ENCODE measurements at places on chromosomes 3 and 15.

GRCh38 chr3:15654891-15655290 is 53.3 kb downstream of the BTD start:
- DNase-seq = no peak

- DNase-seq = no peak
These were observed 59.4 kb upstream of the ATP2C1 start for GRCh38 chr3:130834476-130834875.

- DNase-seq = no peak
These were observed 113.2 kb downstream of the SOX2 start for GRCh38 chr3:181824961-181825360.

- no peak for DNase-seq
These were observed 21.1 kb downstream of the GTF2E1 start for GRCh38 chr3:120763601-120764000.

- no peak for DNase-seq
These were observed 11.9 kb upstream of the LEKR1 start for GRCh38 chr3:156814295-156814694.

GRCh38 chr15:40242601-40243000 is 3.7 kb downstream of the PAK6 start:
- no peak for DNase-seq

- DNase-seq = no peak
These were observed 12.3 kb downstream of the CA12 start for GRCh38 chr15:63369296-63369695.

DNA sequence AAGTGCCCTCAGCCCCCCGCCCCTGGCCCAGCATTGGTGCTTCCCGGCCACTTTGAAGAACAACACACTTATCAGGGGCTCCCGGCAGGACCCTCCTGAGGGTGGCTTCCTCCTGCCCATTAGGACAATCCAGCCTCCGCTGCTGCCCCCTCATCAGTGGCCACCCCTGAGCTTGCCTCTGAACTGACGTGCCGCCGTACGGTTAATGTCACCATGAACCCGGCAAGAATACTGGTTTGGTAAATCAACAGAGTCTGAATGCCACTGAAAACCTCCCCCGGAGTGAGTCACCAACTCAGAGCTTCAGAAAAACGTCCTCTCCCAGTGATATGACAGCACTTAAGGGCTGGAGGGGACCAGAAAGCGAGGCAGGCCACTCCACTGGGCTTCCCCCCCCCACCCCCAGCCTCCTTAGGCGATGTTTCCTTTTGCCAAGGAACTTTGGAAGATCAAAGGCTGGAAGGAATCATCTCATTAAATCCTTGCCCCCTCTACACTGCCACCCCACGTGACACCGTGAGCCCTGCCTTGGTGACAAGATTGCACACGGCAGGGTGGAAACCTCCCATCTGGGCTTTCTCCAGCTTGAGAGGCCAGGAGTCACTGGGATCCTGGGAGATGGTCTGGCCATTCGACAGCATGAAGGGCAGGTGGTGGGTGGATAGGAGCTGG is 142.1 kb downstream of the NUP210 start:
- no peak for DNase-seq

DNA sequence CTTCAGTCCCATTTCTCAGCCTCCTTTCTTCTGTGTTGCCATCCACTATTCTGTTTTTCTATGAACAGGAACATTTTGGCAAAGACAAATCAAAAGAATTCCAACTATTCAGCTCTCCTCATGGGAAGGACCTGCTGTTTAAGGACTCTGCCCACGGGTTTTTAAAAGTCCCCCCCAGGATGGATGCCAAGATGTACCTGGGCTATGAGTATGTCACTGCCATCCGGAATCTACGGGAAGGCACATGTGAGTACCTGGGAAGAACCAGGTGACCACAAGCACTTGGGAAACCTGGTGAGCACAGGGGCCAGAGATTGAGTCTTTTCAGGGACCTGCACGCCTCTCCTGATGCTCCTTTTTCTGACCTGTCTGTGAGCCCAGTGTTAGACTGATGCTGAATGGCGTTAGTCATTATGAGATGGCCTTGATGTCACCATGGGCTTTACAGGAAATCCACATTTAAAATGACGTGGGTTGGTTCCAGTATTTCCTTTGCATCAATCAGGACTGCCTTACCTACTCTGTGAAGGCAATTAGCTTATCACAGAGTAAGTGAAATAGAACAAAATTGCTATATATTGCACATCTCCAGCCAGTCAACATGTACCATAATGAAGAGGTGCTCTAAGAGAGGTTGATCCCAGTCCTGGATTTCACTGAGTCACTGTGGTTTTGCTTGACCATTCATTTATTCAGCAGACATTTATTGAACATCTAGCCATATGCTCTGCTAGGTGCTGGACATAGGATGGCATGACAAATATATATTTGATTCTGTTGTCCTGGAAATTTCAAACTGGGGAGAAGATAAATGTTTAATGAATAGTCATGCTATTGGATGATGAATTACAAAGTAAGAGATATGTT is 11.7 kb downstream of the TF start:
- no peak for DNase-seq

DNA sequence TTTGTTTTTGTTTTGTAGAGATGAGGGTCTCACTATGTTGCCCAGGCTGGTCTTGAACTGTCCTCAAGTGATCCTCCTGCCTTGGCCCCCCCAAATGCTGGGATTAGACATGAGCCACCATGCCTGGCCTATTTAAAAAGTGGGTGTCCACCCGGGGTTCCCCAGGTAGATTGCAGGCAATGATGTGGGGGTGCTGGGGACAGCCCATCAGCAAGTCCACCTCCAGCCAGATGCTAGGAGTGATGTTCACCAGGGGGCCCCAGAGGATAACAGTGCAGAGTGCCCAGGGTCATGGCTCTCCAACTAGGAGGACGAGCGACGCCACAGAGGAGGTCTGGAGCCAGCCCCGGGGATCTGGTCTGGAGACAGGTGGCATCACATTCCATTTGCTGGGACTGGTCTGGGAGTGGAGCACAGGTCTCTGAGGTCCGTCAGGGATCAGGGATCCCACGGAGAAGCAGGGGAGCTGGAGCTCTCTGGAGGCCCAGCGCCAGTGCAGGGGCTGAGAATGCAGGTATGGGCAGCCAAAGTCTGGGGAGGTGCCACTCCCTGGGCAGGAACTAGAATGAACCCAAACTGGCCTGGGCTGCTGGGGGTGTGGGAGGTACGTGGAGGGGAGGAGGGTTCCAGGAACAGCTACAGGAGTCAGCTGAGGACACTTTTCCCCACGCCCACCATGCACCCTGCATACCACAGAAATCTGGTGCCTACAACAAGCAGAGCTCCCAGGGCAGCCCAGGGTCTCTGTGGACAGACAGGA is 51.2 kb upstream of the PCSK6 start:
- DNase-seq = no peak

DNA sequence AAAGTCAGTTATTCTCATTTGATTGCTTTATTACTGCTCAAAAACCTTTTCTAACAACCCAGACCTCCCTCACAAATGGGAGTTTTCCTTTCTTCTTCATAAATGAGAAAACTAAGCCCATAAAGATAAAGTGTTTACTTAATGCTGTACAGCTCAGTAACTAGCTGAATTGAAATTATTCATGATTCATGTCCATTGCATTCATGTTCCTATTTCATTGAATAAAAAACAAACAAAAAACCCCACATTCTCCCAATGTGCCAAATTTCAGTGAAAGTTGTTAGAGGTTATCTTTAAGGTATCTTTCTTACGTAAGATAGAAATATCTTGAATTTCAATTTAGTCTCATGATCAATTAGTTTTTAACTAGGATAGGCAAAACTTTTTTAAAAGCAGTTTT is 2.8 kb downstream of the PLSCR2 start:
- DNase-seq = no peak

- DNase-seq = no peak
These were observed 302.9 kb upstream of the LRRFIP2 start for GRCh38 chr3:37477275-37477674.

DNA sequence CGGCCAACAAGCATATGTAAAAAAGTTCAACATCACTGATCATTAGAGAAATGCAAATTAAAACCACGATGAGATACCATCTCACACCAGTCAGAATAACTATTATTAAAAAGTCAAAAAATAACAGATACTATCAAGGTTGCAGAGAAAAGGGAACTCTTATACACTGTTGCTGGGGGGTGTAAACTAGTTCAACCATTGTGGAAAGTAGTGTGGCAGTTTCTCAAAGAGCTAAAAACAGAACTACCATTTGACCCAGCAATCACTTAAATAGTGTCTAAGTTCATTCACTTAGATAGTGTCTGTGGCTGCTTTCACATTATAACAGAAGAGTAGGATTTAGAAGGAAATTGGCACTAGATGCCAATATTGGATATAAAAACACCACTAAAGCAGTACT is 49.7 kb downstream of the CGGBP1 start:
- DNase-seq = no peak

DNA sequence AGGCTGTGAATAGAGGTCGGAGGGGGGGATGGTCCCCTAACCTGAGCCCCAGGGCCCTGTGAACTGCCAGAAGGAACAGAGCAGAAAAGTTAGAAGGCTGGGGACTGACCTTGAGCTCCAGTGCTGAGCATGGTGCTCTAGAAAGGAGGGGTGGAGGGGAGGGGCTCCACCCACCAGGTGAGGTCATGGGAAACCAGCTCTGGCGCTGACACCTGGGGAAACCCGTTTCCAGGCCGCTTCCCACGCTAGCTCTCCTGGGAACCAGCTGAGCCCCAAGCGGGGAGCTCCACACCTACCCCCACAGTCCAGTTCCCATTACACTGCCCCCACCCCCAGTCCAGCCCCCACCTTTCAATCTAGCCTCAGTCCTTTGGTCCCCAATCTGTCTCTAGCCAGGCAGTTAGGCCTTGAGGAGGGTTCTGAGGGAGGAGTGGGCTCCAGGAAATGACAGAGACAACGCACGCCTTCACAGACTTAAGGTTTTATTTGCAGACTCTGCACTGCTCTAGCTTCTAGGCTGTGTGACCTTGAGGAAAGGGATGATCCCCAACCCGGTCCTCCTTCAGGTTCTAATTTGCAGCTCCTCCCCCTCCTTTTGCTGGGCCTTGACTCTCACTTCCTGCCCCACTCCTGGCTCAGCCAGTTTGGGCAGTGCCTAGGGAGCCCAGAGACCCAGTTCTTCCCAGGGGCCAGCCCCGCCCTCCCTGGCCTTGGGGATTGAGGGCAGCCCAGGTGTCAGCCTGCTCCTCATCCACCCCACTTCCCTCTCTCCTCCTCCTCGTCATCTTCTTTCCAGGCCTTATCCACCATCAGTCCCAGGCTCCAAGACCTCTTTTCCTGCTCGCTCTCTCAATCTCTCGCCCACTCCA is 2.1 kb downstream of the RHOV start:
- no peak for DNase-seq

DNA sequence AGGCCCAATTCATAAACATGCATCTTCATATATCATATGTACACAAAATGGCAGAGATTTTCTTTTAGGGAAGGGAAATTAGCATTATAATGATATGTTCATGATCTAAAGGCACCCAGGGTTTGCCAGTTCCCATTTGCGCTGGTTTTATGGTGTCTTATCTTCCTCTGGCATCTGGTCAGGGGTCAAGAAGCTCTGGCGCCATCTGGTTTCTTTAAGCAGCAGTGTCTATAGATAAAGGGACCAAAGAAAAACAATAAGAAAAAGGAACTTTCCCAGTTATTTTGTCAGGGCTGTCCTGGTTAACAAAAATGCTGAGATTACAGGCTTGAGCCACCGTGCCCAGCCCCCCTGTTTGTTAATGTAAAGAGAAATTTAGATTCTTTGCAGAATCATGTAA is 3.3 kb upstream of the DCP1A start:
- DNase-seq = no peak

DNA sequence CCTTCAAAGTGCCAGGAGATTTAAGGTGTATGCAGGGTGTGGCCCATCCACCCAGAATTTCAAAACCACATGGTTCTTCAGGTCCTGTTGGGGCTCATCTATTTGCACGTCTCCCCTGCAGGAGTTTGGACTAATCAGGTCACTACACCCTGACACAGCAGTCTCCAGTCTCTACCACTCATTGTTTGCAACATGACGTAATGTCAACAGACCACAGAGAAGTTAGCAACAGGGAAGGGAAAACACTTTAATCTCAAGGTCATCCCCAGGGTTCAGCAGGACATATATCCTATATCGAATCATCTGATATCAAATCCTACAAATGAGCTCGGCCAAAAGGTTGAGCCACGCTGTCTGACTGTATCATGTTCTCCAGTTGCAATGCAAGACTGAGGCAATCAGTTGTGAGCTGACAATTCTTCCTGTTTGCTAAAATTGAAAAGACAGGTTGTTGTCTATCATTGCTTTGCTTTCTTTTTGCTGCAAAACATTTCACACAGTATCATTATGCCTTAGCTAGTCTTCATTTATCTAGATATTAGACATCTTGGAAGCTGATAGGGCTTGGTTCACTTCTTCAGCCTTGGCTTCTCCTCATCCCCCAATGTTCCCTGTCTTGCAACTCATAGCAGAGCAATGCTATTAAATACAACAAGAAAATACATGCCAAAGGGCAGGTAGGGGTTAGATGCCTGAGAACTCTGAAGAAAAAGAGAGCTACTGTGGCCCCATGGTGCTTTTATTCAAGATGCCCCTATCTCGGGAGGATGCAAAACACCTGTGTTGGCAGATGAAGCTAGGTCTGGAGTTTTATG is 13.4 kb upstream of the LEKR1 start:
- DNase-seq = no peak

DNA sequence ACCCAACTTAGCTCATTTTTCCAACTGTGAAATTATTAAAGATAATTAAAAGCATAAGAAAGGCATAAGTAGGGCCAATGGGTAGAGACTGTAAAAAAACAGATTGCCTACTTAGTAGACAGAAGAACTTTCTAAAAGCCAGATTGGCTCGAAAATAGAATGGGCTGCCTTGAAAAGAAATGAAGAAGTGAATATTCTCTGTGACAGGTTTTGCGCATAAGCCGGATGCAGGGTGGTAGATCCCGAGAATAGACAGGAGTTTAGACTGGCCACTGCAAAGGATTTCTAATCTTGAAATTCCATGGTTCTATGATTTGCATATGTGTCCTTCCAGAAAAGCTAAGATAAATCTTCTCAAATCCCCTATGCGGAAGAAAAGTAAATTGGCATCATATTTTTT is 173.3 kb upstream of the ICE2 start:
- DNase-seq = no peak

- DNase-seq = no peak
These were observed 51.3 kb downstream of the TBL1XR1 start for GRCh38 chr3:177145954-177146353.

GRCh38 chr15:49815950-49816349 is 195.1 kb downstream of the DTWD1 start:
- no peak for DNase-seq

- no peak for DNase-seq
These were observed at the start of gene ARPIN for GRCh38 chr15:89912674-89913396. Gene ARPIN, minus strand, starts transcription at chr15:89912952. Its CDS starts 117 bp downstream, at chr15:89912835.

- DNase-seq = peak; percentile 14
These were observed 255.5 kb downstream of the UACA start for GRCh38 chr15:70507772-70508371.

DNA sequence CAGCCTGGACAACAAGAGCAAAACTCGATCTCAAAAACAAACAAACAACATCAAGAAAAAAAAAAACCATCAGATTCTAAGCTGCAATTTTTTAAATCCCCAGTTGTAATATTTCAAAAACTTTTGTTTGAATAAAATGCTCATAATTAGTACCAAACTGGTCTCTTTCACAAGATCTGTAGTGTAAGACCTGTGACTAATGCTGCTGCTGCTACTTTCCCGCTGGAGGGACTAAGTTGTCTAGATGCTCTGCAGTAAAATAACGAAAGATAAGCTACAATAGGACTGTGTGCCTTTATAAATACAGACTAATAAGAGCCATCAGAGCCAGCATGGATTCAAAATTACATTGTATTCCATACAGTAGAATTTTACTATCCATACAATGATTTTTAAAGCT is 45.4 kb downstream of the TM4SF4 start:
- no peak for DNase-seq
